Hematopoietic multipotent progenitor cell (in vitro differentiated cells): ENCODE measurements at places on chromosomes 11 and 22.

- DNase-seq, result no peak
These were observed 2.8 kb downstream of the CRYAB start for GRCh38 chr11:111908639-111909305.

GRCh38 chr11:32385998-32386397, 49.3 kb downstream of the WT1 start:
- no peak for DNase-seq

- DNase-seq, result no peak
These were observed 322.3 kb upstream of the B3GAT1 start for GRCh38 chr11:134734141-134734845.

DNA sequence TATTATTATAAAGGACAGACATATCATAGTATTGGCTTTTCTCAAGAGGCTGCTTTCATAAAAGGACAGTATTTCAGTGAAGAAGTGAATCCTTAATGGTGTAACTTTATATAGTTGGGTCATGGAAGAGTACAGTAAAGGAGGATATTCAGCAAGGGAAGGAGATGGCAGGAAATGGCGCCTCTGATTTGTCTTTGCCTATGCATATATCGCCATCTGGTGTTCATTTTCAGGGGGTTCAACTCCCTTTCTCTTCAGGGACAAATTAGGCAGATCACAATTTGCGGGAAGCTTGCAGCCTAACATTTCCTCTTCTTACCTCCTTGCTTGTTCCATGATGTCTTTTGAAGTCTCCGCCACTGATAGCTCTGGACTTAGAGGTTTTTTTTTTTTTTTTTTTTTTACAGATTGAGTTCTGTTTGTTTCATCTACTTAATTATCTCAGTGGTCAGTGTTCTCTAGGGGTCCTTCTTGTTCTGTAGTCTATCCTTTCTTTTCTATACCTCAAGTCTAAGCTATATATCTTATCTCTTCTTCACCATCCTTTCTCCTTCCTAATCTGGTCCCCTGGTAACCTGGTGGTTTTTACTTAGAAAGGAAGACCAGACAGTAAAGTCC, 21.8 kb upstream of the RRM1 start:
- DNase-seq, result peak; percentile 44

DNA sequence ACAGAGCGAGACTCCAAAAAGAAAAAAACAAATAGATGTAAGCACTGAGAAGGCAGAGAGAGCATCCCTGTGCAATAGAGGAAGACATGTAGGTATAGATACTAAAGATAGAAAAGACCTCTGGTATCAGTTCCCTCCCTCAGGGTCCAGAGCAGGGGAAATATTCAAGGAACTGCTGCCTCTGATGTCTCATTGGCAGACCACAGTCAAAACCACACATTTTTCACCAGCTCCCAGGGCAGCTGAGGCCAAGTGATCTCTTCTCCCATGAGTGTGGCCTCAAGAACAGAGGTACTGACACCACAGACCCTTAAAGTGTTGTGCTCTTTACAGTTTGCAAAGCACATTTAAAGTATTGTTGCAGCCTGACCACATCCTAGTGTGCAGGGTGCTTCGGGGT, 288.5 kb downstream of the NTM start:
- no peak for DNase-seq

GRCh38 chr11:76752321-76753143, 30.6 kb upstream of the TSKU start:
- DNase-seq, result no peak

DNA sequence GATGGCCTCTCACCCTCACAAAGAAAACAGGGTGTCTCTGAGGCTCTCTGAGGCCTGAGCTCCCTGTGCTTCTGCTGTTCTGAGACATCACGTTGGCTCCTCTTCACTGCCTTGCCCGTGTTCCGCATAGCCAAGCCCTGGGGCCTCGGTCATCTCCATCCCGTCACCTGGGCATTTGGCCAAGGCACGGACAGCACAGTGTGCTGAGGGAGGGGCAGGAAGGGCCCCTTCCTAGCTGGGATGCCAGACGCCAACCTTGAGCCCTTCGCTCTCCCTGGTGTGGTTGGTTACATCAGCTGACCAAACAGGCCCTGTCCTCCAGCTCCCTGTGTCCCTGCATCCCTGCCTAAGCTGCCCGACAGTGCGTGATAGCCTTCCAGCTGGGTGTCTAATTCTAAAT, 25.9 kb downstream of the MOV10L1 start:
- no peak for DNase-seq

- DNase-seq, result no peak
These were observed 20.1 kb upstream of the SPINDOC start for GRCh38 chr11:63793161-63793560.

DNA sequence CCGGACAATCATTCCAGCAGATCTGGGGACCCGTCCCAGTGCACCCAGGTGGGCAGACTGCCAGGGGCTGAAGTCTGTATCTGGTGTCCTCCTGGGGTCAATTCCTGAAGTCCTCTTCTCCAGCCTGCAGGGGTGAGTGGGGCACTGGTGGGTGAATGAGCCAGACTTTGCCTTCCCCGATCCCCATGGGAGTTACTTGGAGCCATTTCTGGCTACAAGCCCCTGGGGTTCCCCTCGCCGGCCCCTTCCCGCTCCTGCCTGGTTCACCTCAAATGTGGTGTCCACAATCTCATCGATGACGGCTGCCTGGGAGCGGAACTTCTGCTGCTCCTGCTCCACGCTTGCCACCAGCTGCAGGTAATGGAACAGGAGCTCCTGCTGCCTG, 5.0 kb downstream of the CST6 start:
- no peak for DNase-seq

- DNase-seq, result no peak
These were observed 10.6 kb downstream of the MICAL2 start for GRCh38 chr11:12121011-12121410.

DNA sequence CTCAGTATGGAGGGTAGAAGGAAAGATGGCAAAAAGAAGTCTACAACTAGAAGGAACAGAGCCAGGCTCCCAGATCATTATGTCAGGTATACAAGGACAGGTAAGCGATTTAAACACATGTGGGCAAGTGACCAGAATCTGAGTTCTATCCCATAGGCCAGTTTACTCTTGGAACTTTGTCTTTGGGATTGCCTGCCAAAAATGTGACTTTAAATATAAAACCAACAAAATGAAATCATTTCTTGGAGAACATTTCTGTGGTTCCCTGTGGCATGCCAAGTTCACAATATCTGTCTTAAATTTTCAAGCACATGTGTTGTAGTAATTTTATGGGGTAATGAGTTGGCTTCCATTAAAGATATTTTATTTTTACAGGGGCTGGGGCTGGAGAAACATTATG, 141.0 kb downstream of the SLC17A6 start:
- DNase-seq, result no peak

DNA sequence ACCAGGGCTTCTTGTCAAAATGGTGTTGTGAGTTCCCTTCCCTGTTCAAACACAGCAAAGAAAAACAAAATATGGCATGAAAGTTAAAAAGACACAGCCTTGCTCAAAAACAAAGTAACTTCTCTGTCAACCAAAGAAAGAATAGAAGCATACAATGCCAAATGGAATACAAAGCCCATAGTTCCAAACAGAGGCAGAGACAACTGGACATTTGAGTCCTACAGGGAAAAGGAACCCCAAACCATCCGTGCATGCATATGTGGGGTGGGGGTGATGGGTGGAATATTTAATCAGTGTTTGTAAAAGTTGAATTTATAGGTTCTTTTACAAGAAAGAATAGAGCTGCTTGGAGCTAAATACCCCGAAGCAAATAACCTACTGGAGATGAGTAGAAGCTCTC, 218.7 kb downstream of the FAM76B start:
- DNase-seq, result no peak

GRCh38 chr11:112611771-112612170, 349.4 kb upstream of the NCAM1 start:
- no peak for DNase-seq

DNA sequence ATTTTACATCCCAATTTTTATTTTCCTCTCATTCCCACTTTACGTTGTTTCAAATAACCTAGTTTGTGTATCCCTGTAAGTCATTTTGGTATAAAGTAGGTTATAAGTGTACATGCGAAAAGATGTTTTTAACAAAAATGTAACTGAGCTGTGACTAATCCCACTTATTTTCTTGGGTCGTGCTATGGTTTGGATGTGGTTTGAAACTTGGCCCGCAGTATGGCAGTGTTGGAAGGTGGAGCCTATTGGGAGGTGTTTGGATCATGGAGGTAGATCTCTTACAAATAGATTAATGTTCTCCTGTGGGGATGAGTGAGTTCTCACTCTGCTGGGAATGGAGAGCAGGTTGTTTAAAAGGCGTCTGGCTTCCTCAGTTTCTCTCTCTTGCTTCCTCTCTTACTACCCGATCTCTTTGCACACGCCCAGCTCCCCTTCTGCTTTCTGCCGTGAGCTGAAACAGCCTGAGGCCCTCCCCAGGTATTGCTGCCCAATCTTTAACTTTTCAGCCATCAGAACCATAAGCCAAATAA, 7.2 kb downstream of the RPL27A start:
- DNase-seq, result no peak

DNA sequence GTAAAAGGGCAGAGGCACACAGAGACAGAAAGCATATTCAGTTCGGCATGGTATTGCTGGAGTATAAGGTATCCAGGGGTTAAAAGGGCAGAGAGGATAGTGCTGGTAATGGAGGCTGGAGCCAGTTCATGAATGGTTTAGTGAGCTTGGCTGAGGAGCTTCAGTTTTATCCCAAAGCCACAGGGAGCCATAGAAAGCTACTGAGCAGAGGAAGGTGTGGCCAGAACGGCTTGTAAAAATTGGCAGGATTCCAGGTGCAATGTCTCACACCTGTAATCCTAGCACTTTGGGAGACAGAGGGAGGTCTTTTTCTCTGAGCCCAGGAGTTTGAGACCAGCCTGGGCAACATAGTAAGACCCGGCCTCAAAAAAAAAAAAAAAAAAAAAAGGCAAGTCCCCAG, 186.1 kb downstream of the MYO18B start:
- no peak for DNase-seq

DNA sequence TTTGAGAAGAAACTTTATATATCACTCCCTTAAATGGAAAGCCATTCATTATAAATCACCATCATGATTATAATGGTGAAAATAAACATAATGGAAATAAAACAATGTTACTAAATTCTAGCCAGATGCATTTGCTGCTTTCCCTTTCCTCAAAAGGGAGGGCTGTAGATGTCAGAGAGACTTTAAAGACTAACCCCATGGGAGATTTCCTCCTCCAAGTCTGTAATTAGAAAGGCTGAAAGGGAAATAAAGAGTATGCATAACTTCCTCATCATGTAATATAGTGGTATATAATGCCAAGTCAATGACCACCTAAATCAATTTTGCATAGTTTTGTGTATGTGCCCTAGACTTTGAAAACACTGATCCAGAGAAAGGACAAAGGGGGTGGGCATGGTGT, 6.4 kb downstream of the CD6 start:
- no peak for DNase-seq
